ENCODE measurements at places on chromosomes 11 and 22. TPM values are rescaled to one million over a fixed set of nuclear protein-coding genes. Genes with fewer than 3 reads are reported as not detected.

GRCh38 chr11:131614631-131615030 is 244.2 kb downstream of the NTM start:
- no peak for DNase-seq
- no peaks in the 10 kb centered on the region for H3K36me3 ChIP-seq
- no peaks in the 10 kb centered on the region for H3K27me3 ChIP-seq
- H3K27ac ChIP-seq: no peak overlapping the region
- no peaks in the 10 kb centered on the region for H3K4me1 ChIP-seq
- H3K4me3 ChIP-seq: no peak overlapping the region

DNA sequence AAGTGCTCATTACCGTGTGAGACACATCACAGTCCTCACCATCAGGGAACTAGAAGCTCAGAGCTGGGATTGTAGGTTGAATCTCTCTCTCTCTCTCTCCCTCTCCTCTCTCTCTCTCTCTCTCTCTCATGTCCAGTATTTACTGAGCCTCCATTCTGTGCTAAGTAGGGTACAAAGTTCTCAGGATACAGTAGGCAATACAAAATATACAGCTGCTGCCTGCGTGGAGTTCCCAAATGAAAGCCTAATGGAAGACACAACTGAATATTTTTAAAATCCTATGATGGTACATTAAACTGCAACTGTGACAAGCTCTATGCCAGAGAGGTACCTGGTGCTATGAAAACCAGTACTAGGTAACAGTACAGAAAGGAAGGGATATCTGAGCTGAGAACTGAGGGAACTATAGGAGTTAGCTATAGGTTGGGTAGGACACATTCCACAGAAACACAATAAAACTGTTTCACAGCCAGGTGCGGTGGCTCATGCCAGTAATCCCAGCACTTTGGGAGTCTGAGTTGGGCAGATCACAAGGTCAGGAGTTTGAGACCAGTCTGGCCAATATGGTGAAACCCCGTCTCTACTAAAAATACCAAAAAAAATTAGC is 9.6 kb upstream of the PRG2 start:
- H3K4me1 ChIP-seq: no peaks in the 10 kb centered on the region
- no peak for DNase-seq
- no peaks in the 10 kb centered on the region for H3K27me3 ChIP-seq
- no peak overlapping the region for H3K4me3 ChIP-seq
- no peak overlapping the region for H3K27ac ChIP-seq

- H3K36me3 ChIP-seq: no peaks in the 10 kb centered on the region
- H3K27ac ChIP-seq: no peak overlapping the region
- no peak for DNase-seq
- H3K27me3 ChIP-seq: no peaks in the 10 kb centered on the region
- no peak overlapping the region for H3K4me3 ChIP-seq
Measured at GRCh38 chr22:28246397-28246796, 327.3 kb upstream of the PITPNB start.

GRCh38 chr22:19242699-19243098 is 48.8 kb downstream of the CLTCL1 start:
- no peaks in the 10 kb centered on the region for H3K4me1 ChIP-seq
- no peak for DNase-seq
- no peak overlapping the region for H3K27ac ChIP-seq

DNA sequence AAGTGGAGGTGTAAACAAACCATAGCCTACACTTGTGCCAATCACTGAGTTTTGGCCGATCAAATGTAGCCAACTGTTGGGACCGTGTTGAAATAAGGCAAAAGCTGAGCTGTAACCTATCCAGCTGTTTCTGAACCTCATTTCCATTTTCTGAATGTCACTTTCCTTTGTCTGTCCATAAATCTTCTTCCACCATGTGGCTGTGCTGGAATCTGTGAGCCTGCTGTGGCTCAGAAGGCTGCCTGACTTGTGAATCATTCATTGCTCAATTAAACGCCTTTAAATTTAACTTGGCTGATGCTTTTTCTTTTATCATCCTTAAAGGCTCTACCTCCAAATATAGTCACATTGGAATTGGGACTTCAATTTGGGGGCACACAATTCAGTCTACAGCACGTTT is 203.1 kb upstream of the MPPED2 start:
- no peak overlapping the region for H3K4me3 ChIP-seq
- H3K36me3 ChIP-seq: no peaks in the 10 kb centered on the region
- DNase-seq: no peak
- H3K27ac ChIP-seq: no peak overlapping the region
- H3K27me3 ChIP-seq: no peaks in the 10 kb centered on the region

DNA sequence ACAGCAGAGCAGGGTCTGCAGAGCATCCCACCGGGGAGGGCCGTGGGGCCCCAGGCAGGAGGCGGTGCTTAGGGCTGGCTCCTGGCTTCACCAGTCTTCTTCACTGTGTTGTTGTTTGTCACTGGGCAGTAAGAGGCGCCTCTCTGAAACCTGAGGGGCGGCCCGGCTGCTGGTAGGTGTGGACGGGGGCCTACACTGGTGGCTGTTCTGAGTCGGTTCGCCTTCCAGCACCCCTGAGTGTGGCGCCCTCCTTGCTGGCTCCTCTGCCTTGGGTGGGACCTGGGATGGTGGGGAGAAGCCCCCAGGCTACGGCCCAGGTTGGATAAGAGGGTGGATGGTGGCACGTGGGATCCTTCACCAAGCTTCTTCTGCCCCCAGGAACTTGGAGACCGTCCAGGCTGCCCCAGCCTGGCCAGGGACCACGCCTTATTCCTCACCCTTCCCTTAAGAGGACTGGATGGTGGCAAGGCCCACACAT is 10.4 kb upstream of the GRAMD4 start:
- no peak overlapping the region for H3K4me3 ChIP-seq
- H3K4me1 ChIP-seq: peaks cover 36% of the 10 kb centered on the region
- no peak for DNase-seq
- no peaks in the 10 kb centered on the region for H3K36me3 ChIP-seq
- H3K27ac ChIP-seq: peak overlapping the region; percentile 78

DNA sequence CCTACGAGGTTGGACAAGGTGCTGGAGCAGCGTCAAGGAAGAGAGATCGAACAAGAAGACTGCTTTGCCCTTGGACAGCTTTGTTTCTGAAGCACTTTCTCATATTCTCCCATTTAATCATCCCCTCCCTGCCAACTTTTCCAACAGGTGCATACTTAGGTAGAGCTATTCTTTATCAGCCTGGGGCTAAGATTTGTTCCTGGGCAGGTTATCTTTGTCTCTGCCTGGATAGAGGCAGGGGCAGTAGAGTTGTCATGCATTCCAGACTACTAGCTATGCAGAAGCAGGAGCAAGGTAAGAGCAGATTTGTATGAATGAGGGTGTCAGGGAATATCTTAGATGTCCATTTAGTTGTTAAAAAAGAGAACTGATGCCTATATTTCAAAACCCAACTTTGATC is 82.3 kb downstream of the PTPRJ start:
- H3K36me3 ChIP-seq: no peaks in the 10 kb centered on the region
- peak overlapping the region; percentile 59 for H3K27ac ChIP-seq
- H3K27me3 ChIP-seq: no peaks in the 10 kb centered on the region
- H3K4me1 ChIP-seq: peaks cover 11% of the 10 kb centered on the region
- H3K4me3 ChIP-seq: no peak overlapping the region
- DNase-seq: no peak

- DNase-seq: peak; percentile 33
- no peak overlapping the region for H3K27ac ChIP-seq
- no peaks in the 10 kb centered on the region for H3K36me3 ChIP-seq
- H3K27me3 ChIP-seq: peaks cover 74% of the 10 kb centered on the region
- no peak overlapping the region for H3K4me3 ChIP-seq
- H3K4me1 ChIP-seq: peaks cover 14% of the 10 kb centered on the region
Measured at GRCh38 chr22:26172389-26172990, 3.2 kb downstream of the SEZ6L start.

DNA sequence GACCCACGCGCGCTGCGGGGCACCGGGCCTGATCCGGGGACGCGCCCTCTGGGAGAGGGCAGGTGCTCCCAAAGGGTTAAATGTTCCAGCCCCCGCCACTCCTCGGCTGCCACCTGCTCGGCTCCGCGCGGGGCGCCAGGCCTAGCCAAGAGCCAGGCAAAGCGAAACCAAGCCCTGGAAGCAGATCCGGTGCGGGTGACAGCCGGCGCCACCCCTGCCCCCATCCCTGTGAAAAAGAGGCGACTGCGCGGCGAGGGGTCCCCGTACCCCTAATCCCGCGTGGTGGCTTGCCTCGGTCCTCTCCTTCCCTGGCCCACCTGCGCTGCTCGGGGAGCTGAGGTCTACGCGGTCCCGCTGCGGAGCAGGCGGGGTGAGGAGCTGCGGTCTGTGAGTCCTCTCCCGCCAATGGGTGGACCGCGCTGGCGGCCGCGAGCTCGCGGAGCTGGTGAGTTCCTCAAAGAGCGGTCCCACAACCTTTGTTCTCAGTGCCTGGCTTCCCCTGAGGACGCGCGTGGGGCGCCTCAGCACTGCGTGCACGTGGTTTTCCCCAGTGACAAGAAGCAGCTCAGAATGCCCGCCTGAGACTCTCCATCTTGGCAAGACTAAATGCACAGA is at the start of gene ME3:
ME3 (minus strand) TSS at position 610 of the 615 bp plus-strand sequence.
- peaks cover 64% of the 10 kb centered on the region for H3K4me1 ChIP-seq
- peak within 1 kb of the TSS; percentile 57 for H3K4me3 ChIP-seq
- peak within 1 kb of the TSS; percentile 93 for H3K27ac ChIP-seq

PRR33 gene
- not detected for total RNA-seq

H19 gene
- total RNA-seq: 20.7 TPM

TPH1 gene
- total RNA-seq: 1.1 TPM
